Activated T-cell treated with anti-CD3 and anti-CD28 coated beads, Interleukin-2, amount 50 U/mL, for 4 hours (primary cell): ENCODE measurements at places on chromosomes 13 and 19.

DNA sequence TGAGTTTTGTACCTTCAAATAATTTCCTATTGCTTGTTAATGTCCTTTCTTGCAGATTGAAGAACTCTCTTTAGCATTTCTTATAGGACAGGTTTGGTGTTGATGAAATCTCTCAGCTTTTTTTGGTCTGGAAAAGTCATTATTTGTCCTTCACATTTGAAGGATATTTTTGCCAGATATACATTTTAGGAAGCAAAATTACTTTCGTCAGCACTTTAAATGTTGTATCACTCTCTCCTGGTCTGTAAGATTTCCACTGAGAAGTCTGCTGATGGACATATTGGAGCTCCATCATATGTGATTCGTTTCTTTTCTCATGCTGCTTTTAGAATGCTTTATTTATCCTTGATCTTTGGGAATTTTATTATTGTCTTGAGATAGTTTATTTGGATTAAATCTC is 105.5 kb downstream of the TNFSF13B start:
- DNase-seq, result no peak

DNA sequence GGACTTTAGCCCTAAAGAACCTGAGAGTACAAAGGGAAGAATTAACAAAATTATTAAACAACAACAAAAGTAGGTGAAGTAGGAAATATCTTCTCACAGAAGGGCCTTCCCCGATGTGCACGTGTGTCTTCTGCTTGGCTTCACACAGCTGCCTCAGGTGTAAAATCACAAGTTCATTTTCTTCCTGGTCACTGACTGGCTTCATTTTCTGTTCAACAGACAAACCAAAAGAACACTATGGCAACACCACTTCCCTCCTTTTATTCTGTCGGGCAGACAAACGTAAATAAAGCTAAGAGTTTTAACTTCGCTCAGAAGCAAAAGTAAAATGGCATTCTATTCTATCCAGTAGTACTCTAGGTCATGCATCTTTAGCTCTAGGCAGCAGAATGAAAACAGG is 140.9 kb downstream of the TBC1D4 start:
- no peak for DNase-seq

- no peak for DNase-seq
These were observed 9.1 kb downstream of the ARID3A start for GRCh38 chr19:934865-935479.

GRCh38 chr13:106466691-106467426 is 68.6 kb downstream of the EFNB2 start:
- DNase-seq, result no peak

- DNase-seq, result no peak
These were observed 319.7 kb downstream of the KCNRG start for GRCh38 chr13:50334944-50335343.

- no peak for DNase-seq
These were observed 3.8 kb downstream of the PPP1R12C start for GRCh38 chr19:55113570-55114039.

- DNase-seq, result peak; percentile 58
These were observed 638 bp downstream of the ADGRE5 start for GRCh38 chr19:14381689-14382474.

DNA sequence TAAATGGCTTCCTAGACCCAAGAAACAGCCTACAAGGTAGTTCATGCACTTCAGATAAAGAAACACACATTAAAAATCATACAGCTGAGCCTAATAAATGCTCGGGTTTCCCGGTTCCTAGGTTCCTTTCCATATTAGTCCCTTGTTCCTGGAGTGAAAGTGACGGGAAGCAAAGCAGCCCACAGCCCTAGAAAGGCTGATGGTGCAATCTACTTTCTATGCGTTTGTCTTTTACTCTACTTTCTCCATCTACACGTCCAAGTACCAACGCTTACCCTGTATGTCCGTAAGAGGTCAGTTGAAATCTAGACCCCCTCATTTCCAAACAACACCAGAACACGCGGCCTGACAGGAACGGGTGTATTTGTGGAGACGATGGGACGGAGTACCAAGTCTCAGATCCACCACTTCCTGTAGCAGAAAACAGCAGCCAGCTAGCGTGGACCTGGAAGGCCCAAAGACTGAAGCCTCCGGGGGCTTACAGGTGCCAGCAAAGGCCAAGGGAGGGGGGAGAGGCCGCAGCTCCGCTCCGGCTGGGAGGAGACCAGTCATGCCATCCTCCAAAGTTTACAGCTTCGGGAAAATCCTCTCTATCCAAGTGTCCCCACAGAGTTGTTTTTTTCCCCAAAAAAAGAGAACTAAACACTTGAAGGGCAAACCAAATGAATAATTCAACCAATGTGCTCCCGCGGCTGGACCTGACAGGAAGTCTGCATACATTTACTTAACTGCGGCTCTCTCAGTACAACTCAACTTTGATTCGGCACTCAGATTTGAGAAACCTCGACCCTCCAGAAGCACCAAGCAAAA is 34.1 kb downstream of the STK24 start:
- no peak for DNase-seq

DNA sequence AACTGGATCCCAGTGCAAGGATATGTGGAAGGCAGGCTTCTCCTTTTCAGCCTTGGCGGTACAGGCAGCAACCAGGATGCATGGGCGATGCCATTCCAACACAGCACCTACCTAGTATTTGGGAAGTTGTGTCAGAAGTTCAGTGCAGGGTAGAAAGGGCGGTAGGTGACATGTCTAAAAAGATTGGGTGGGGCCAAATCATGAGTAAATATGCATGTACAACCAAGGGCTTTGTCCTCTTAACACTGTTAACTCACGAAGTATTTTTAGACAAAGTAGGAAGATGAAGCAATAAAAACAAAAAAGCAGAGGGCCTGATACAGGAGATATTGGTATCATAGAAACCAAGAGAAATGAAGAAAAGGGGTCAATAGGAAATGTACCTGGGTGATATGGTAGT is 392.1 kb downstream of the MYO16 start:
- no peak for DNase-seq

- no peak for DNase-seq
These were observed 2.3 kb downstream of the ZNF714 start for GRCh38 chr19:21084343-21084742.

DNA sequence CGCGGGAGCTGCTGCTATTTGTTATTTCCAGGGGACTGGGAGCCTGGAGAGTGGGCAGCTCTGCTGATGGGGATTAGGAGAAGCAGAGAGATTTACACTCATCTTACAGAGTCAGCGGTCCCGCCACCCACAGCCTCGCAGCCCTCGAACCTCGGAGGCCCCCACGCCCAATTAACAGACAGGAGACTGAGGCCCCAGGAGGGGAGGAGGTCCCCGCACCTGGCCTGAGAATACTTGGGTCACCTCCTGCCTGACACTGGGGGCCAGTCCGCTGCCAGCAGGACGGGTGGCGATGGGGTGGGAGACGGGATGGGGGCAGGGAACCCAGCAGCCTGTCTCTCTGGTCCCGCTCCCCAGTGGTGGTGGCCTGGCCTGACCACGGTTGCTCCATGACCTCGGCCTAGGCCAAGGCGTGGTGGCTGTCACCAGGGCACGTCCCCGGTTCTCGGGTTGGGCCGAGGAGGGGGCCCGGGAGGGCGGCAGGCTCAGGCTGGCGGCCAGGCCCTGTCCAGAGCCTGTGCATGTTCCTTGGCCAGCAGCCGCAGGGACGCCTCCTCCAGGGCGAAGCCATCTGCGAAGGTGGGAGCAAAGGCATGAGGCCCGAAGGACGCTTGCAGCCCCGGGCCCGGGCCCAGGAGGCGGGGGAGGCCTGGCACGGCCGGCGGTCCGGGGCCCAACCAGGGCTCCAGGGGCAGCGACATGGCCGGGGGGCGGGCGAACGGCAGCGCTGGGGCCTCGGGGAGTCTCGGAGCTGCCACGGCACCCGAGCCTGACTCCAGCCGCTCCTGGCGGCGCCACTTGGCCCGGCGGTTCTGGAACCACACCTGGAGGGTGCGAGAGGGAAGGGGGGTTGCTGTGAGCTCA is 1.7 kb downstream of the RAX2 start:
- no peak for DNase-seq

GRCh38 chr13:49421391-49421790 is 22.5 kb downstream of the CAB39L start:
- peak; percentile 11 for DNase-seq

- DNase-seq, result no peak
These were observed 51.7 kb downstream of the MYH14 start for GRCh38 chr19:50255115-50255514.

GRCh38 chr19:38850436-38850975 is 720 bp upstream of the HNRNPL start:
- peak; percentile 98 for DNase-seq

- no peak for DNase-seq
These were observed 20.0 kb downstream of the KLF12 start for GRCh38 chr13:74114202-74114601.

DNA sequence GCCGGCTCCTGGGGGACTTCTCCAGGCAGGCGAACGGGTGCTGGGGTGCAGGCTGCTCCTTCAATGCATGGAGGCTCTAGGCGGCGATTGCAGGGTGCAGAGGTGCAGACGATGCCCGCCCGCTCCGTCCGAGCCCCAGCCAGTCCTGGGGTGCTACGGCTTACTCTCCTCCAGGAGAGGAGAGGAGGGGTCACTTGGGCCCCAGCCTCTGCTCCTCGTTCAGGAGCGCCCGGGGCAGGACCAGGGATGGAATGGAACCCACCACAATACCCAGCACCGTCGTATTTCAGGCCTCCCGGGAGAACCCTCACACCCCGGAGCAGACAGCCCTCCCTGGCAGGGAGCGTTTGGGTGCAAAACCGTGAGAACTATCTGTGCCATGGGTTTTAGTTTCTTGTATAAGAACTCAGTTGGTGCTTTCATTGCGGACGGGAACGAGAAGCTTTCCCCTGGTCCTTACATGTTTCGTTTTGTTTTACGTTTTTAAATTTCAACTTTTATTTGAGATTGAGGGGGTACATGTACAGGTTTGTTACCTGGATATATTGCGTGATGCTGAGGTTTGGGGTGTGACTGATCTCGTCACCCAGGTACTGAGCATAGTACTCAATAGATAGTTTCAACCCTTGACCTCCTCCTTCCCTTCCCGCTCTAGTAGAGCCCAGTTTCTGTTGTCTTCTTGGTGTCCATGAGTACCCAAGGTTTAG is 46.8 kb downstream of the ARHGEF18 start:
- DNase-seq, result no peak

DNA sequence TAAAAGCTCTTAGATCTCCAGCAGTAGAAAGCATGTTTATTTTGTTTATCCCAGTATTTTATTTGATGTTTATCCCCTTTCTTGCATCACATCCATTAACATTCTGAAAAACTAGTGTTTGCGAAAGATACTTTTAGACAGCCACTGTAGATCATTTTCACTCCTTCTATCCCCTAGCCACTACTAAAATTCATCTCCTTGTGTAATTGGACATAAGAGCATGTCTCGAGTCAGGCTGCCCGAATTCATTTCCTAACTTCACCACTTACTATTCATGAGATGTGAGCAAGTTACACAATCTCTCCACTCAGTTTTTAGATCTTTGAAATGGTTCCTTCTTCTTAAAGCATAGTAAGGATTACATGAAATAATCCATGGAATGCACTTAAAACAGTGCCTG is 514.0 kb downstream of the KLF5 start:
- no peak for DNase-seq

DNA sequence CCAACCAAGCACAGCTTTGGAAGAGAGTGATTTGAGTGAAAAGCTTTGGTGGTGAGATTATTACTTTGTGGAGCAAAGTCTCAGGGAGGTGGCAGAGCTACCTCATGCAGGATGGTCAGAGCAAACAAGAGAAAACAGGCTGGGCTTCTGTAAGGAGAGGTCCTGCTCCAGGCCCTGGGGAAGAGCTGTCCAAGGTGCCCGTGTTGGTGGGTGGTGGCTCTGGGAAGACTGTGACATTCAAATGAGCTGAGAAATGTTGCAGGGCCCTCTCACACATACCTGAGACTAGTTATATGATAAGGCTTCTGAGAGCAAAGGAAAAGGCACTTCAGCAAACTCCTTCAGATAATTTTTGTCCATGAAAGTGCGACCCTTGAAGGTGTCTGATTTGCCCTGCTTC is 205.5 kb upstream of the SOX21 start:
- no peak for DNase-seq

DNA sequence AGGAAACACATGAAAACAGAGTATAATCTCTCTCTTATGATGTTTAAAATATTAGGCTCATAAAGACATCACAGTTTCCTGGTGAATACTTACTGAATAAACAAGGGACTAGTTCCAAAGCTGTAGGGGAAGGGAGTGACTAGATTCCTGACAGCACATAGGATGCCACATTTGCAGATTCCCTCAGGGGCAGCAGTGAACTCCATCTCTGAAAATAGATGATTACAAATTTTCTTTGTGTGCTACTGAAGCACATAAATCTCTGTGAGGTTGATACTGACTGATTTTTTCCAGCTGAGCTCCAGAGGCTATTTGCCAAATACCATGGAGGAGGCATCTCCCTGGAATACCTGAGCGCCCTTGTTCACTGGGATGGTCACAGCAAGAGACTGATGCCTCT is 77.3 kb downstream of the FGF9 start:
- no peak for DNase-seq

- no peak for DNase-seq
These were observed 324.9 kb upstream of the ZNF507 start for GRCh38 chr19:32020538-32020937.

GRCh38 chr19:7928741-7929701 is 3.1 kb upstream of the CTXN1 start:
- DNase-seq, result peak; percentile 51

GRCh38 chr19:42176649-42176989 is 40.9 kb downstream of the DEDD2 start:
- no peak for DNase-seq

DNA sequence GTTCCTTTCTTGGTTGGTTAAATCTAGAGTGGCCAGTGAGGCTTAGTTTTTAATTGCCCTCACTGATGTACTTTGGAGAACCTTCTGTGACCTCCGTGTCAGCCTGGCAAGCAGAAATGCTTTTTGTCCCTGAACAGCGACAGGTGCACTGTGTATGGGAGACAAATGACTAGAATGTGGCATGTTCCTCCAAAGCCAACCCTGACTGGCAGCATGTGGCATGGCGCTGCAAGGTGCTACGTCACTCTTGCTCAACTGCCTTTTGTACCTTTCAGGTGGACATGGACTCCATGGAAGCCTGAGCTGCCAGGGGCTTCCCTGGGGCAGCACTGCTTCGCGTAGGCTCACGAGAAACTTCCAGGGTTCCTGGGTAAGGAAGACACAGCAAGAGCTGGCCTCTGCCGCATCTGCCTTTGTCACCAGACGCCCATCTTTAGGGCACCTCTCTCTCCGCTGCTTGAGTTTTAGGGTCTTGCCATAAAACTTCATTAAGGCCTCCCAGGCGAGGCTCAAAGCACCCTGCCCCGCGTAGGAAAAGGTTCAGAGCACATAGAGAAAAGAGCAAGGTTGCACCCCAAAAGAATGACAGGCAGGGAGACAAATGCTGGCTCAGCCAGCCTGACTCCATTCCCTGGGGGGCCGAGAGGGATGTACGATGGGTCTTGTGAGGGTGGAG is 167.1 kb upstream of the SOX1 start:
- no peak for DNase-seq
